Stimulated activated CD8-positive, alpha-beta memory T cell treated with anti-CD3 and anti-CD28 coated beads, Interleukin-12 subunit alpha, Interleukin-12 subunit beta, amount 100 ng/mL, for 1 hour (primary cell): ENCODE measurements at places on chromosomes 7 and 10.

- no peak for DNase-seq
Observed at GRCh38 chr7:133863362-133864061, 263.6 kb upstream of the LRGUK start.

DNA sequence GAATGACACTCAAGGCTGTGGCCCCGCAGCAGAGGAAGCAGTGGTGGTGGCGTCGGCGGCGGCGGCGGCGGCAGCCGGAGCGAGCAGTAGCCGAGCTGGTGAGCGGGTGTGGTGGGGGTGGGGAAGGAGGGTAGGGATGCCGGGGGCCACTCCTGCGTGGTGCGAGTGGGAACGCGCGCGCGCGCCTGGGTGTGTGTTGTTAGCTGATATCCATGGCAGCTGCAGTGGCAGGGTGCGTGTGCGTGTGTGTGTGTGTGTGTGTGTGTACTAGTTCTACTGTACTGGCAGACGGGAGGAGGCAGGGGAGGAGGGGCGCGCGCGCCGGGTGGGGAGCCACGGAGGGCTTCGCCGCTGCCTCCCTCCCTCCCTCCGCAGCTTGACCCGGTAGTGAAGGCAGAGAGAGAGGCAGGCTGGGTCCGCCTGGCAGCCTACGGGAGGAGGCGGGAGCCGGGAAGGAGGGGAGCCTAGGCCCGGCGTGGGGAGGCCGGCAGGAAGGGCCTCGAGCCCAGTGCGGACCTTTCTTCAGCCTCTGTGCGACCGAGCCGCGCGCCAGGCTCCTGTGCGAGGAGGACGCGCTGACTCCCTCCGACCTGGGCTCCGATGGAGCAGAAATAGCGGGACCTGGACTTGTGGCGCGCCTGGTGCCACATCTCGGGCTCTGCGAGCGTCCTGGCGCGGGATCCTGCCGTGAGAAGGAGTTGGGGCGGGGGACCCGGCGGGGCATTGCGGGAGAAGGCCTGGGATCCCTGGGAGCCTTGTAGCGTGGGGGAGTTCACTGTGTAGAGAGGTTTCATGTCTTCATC, at the start of gene MAGI2:
Gene MAGI2 (minus strand): TSS at position 110 of the 803 bp plus-strand sequence. CDS start 347 bp downstream, outside the sequence.
- DNase-seq = no peak

- no peak for DNase-seq
Observed at GRCh38 chr10:101675115-101675514, 19.9 kb downstream of the FBXW4 start.

- peak; percentile 10 for DNase-seq
Observed at GRCh38 chr7:139680676-139681462, 96.9 kb downstream of the HIPK2 start.

DNA sequence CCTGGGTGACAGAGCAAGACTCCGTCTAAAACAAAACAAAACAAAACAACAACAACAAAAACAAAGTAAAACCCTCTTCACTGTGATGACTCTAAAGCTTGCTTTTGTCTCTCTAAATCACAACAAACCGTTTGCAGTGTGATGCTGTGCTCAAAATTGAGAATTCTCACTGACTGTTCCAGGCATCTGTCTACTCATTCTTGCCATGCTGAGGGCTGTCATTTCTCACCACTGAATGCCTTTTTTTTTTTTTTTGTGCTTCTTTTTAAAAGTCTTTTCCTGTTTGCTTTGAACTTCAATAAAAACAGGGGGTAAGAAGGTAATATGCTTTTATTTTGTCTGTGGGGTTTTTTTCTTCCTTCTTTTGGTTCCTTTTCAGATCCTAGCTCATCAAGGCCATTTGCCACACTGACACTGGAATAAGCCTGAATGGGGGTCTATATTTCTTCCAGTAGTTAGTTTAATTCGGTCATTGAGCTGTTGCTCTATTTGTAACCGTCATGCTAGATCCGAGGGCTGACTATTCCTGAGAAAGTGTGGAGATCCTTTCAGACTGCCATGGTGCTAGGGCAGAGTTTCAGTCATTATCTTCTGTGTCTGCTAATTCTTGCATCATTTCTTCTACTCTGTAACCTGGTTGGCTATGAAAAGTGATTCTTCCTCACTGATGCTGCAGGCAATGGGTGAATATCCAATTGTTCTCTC, 10.6 kb downstream of the FAS start:
- no peak for DNase-seq

DNA sequence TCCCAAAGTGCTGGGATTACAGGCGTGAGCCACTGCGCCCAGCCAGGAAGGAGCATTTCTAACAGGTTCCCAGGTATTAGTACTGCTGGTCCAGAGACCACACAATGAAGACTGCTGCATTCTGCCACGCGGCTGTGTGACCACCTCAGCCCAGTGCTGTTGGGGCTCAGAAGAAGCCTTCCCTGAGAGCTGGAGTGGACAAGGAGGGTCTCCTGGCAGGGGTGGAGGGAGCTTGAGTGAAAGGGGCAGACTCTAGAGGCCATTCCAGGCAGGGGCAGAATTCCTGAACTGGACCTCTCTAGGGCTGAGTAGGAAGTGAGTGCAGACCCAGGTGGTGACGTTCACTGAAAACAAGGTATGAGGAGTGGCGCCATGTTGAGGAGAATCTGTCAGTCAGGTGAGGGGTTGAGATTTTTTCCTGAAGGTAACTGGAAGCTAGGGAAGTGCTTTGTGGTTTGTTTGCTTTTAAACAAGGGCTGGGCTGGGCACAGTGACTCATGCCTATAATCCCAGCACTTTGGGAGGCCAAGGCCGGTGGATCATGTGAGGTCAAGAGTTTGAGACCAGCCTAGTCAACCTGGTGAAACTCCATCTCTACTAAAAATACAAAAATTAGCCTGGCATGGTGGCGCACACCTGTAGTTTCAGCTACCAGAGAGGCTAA, 67.6 kb downstream of the TACC2 start:
- DNase-seq = no peak

DNA sequence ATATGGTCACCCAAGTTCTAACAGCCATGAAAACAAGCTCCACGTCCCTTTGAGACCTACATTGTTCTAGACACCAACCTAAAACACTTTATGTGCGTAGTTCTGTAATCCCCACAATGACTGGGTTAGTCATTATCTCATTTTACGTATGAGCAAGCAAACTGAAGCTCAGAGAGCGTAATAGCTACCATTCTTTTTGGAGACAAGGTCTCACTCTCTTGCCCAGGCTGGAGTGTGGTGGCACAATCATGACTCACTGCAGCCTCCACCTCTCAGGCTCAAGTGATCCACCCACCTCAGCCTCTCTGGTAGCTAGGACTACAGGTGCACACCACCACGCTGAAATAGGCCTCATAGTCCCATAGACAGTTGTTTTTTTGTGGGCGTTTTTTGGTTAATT, 10.5 kb downstream of the DAGLB start:
- DNase-seq = no peak

DNA sequence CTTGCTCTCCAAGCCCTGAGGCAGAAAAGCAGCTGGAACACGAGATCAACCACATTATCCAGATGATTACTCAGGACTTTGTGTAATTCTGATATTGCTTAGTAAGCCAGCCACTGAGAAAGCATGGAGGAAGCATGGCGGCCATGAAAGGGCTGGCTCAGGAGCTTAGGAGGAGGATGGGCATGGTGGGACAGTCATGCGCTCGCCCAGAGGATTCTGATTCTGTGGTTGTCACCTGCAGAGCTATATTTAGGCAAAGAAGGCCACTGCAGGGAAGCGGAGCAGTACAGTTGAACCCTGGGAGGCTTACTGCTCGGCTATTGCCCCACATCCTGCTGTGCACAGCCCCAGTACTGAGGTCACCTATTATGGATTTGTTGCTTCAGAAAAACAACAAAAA, 128.8 kb upstream of the DNAJB12 start:
- no peak for DNase-seq

- DNase-seq = no peak
Observed at GRCh38 chr10:102682416-102682815, 31.8 kb downstream of the ARL3 start.

- peak; percentile 69 for DNase-seq
Observed at GRCh38 chr10:69392481-69393000, 24.2 kb downstream of the TACR2 start.
